ENCODE measurements at places on chromosomes 1 and 21. TPM values are rescaled to one million over a fixed set of nuclear protein-coding genes. Genes with fewer than 3 reads are reported as not detected.

GRCh38 chr1:155051342-155051776, 243 bp downstream of the ADAM15 start:
- H3K36me3 ChIP-seq: peaks cover 8% of the 10 kb centered on the region
- peak overlapping the region; percentile 99 for H3K27ac ChIP-seq
- peak overlapping the region; percentile 91 for H3K4me3 ChIP-seq
- H3K27me3 ChIP-seq: no peaks in the 10 kb centered on the region
- DNase-seq: no peak

DNA sequence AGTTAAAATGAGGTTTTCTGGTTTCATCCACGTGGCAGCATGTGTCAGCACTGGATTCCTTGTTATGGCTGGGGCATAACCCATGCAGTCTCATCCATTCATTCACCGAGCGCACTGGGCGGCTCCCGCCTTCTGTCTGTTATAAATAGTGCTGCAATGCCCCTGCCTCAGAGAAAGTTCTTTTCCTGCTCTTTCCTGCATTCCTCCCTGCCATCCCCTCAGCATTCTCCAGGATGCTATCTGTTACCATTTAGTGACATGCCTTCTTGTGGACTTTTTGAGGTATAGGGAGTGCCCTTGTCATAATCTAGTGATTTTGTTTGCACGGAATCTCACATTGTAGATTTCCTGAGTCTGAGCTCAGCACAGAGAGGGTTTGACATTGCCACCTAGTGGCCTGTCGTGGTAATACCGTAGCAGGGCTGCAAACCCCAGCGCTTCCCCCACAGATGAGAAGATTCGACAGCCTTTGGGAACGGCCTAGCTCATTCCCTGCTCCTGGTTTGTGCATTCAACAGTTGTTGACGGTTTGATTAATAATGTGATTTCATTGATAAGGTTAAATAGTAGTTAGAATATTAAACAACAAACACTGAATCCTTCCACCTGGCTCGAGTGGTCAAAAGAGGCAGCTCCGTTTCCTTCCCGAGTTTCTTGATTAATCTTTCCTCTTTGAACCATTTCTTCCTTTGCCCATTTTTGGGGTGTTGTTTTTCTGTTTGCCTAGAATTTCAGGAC, 46.3 kb downstream of the UMODL1 start:
- no peaks in the 10 kb centered on the region for H3K27me3 ChIP-seq
- H3K4me1 ChIP-seq: no peaks in the 10 kb centered on the region
- H3K4me3 ChIP-seq: no peak overlapping the region
- no peaks in the 10 kb centered on the region for H3K36me3 ChIP-seq

DNA sequence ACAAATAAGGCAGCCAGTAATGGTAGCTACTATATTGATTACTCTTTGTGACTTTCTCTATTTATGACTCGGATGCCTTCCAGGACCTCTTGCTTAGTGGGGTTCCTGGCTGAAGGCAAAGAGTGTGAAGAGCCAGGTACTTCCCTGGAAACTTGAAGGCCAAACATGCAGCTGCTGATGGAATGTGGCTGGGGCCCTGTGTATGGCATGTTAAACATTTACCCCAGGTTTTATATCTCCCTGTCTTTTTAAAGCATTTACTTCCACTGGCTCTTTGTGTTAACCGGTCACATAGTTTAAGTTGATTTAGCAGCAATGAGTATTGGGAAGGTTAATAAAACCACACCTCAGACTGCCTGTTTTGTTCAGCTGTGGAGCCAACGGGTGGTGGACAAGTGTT, 45.7 kb upstream of the PAXBP1 start:
- H3K27me3 ChIP-seq: no peaks in the 10 kb centered on the region
- H3K4me1 ChIP-seq: no peaks in the 10 kb centered on the region
- H3K4me3 ChIP-seq: no peak overlapping the region

- H3K36me3 ChIP-seq: no peaks in the 10 kb centered on the region
- no peaks in the 10 kb centered on the region for H3K27me3 ChIP-seq
- H3K4me1 ChIP-seq: peaks cover 13% of the 10 kb centered on the region
Measured at GRCh38 chr21:42057851-42058437, 13.2 kb upstream of the UMODL1 start.

The KCNH1 gene
- 0.40 TPM for total RNA-seq

The OR2T1 gene
- not detected for total RNA-seq

DNA sequence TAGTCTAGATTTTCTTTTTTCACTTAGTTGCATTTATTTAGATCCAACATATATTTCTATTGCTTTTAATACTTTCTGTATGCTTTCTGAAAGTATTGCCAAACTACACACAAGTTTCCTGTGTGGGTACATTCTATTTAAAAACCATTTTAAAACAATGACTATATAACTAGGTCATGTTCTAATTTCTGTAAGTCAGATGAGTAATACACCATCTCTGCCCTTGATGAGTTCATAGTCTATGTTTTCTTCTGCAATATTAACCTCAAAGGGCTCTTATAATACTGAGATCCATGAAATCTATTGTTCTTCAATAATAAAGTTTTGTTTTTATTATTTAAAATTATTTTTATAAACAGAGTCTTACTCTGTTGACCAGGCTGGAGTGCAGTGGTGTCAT, 68.3 kb downstream of the RNASEL start:
- no peak overlapping the region for H3K4me3 ChIP-seq
- no peaks in the 10 kb centered on the region for H3K36me3 ChIP-seq
- H3K27ac ChIP-seq: no peak overlapping the region
- no peaks in the 10 kb centered on the region for H3K4me1 ChIP-seq
- no peak for DNase-seq

DNA sequence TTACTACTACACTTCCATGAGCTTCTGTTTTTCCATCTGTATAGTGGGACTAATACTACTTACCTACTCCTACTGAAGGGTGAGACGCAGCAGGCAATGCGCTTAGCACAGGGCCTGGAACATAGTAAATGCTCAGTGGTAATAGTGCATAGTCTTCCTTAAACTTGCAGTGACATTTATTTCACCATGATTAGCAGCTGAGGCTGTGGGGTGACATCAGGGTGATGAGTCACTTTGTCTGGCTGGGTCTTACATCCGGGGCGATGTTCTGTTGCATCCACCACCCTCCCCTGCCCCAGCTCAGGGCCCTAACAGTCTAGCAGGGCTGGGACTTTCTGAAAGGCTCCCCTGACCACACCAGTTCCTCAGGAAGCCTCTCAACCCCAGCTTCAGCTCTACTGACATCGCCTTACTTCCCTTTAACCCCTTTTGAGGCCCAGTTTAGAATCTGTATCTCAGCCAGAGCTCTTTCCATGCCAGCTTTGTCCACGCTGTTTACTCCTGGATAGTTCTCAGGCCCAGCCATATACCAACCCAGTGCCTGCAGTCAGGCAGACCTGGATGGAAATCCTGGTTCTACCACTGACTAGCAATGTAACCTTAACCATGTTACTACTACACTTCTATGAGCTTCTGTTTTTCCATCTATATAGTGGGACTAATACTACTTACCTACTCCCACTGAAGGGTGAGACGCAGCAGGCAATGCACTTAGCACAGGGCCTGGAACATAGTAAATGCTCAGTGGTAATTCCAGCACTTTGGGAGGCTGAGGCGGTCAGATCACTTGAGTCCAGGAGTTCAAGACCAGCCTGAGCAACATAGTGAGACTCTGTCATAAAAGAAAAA, 66.3 kb downstream of the CD58 start:
- H3K27me3 ChIP-seq: no peaks in the 10 kb centered on the region
- no peak for DNase-seq
- H3K4me3 ChIP-seq: no peak overlapping the region
- peak overlapping the region; percentile 49 for H3K27ac ChIP-seq
- H3K36me3 ChIP-seq: no peaks in the 10 kb centered on the region
- H3K4me1 ChIP-seq: no peaks in the 10 kb centered on the region

DNA sequence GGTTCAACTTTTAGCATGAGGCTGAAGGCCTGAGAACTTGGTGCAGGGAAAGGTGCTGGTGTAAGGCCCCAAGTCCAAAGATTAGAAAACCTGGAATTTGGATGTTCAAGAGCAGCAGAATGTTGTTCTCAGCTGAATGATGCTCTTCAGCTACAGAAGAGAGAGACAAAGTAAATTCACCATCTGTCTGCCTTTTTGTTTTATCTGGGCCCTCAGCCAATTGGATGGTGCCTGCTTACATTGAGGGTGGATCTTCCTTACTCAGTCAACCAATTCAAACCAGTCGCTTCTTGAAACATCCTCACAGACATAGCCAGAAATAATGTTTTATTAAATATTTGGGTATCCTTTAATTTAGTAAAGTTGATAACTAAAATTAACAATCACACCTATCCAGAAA, 748.2 kb upstream of the ADAMTS5 start:
- H3K27ac ChIP-seq: no peak overlapping the region
- no peaks in the 10 kb centered on the region for H3K4me1 ChIP-seq
- no peaks in the 10 kb centered on the region for H3K27me3 ChIP-seq
- no peak overlapping the region for H3K4me3 ChIP-seq

DNA sequence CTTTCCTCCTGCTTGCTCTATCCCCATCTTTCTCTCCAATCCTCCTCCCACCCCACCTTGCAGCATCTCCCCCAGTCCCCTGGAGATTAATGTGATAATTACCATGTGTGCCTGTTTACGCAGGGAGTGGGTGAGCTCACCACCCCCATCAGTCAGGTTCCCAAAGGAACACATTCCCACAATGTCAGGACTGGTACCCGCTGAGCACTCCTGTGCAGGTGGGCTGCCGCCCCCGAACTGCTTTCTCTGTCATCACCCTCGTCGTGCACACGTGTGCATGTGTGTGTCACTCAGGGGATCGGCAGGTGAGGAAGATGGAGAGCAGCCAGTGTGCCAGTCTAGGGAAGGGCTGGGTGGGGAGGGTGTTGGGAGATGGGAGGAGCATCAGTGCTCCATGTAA, 163.4 kb downstream of the CACNA1E start:
- no peaks in the 10 kb centered on the region for H3K27me3 ChIP-seq
- peaks cover 10% of the 10 kb centered on the region for H3K4me1 ChIP-seq
- H3K4me3 ChIP-seq: no peak overlapping the region
- no peaks in the 10 kb centered on the region for H3K36me3 ChIP-seq

The FCRL2 gene
- 0.10 TPM for total RNA-seq

DNA sequence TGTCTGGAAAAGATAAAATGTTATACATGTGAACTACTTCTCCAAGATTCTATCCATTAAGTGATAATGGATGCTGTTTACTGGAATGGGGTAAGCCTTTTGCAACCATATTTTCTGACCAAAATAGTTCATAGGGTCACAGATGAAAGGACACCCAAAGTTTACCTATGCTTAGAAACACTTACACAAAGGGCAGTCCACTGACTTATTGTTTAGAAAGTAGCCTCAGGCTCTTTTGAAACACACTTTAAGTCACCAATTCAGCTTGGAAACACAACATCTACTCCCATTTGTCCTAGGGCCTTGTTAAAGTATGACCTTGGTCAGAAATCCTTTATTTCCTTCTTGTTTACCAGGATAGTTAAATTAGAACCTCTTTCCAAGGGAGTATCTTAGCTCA, 28.7 kb upstream of the VTCN1 start:
- no peak for DNase-seq
- H3K36me3 ChIP-seq: no peaks in the 10 kb centered on the region
- H3K4me3 ChIP-seq: no peak overlapping the region
- H3K4me1 ChIP-seq: no peaks in the 10 kb centered on the region

DNA sequence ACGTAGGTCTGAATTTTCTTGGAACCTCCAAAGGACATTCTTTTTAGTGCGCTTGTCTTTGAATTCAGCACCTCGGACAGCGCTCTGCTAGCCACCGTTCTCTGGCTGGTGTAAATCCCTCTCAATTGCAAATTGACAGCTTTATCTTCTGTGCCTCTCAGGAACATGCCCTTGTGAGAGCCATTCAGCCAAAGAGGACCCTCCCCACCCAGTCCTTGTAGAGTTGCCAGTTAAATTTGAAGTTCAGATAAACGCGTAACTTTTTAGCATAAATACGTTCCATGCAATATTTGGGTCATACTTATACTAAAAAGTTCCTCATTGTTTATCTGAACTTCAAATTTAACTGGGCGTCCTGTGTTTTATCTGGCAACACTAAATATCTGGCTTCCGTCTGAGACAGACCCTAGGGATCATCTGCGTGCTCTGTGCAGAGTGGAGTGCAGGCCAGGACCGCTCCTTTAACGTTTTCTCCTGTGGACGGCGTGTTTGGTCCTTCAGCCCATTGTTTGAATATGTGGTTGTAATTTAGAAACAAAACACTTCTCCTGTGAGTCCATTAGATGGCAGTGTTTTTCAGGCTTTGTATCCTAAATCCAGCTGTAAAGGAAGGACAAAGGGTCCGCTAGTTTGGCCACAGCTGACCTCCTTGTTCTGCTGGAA, 7.0 kb downstream of the KCNAB2 start:
- no peak overlapping the region for H3K4me3 ChIP-seq
- H3K36me3 ChIP-seq: no peaks in the 10 kb centered on the region
- no peaks in the 10 kb centered on the region for H3K27me3 ChIP-seq
- peak; percentile 52 for DNase-seq

- peaks cover 5% of the 10 kb centered on the region for H3K27me3 ChIP-seq
- no peak overlapping the region for H3K27ac ChIP-seq
- H3K4me3 ChIP-seq: no peak overlapping the region
- no peak for DNase-seq
- no peaks in the 10 kb centered on the region for H3K4me1 ChIP-seq
Measured at GRCh38 chr21:40850071-40850470, 3.1 kb upstream of the DSCAM start.

DNA sequence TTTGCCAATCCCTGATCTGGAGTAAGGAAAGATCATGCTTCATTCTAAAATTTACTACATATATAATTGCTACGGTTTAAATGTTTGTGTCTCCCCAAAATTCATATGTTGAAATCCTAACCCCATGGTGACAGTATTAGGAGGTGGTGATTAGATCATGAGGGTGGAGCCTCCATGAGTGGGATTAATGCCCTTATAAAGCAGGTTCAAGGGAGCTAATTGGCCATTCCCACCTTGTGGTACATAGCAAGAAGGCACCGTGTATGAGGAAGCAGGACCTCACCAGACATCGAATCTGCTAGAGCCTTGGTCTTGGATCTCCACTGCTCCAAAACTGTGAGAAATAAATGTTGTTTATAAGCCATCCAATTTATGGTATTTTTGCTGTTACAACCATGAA, 55.5 kb downstream of the GADD45A start:
- H3K4me1 ChIP-seq: peaks cover 18% of the 10 kb centered on the region
- no peaks in the 10 kb centered on the region for H3K27me3 ChIP-seq
- H3K27ac ChIP-seq: peak overlapping the region; percentile 58
- DNase-seq: no peak
- no peak overlapping the region for H3K4me3 ChIP-seq
- no peaks in the 10 kb centered on the region for H3K36me3 ChIP-seq

The LCE1F gene
- not detected for total RNA-seq

GRCh38 chr1:182602935-182603645, 1.1 kb downstream of the RGS16 start:
- H3K27ac ChIP-seq: no peak overlapping the region
- no peak for DNase-seq
- H3K36me3 ChIP-seq: no peaks in the 10 kb centered on the region
- no peaks in the 10 kb centered on the region for H3K27me3 ChIP-seq
- no peaks in the 10 kb centered on the region for H3K4me1 ChIP-seq
- no peak overlapping the region for H3K4me3 ChIP-seq

The OR2T29 gene
- not detected for total RNA-seq

DNA sequence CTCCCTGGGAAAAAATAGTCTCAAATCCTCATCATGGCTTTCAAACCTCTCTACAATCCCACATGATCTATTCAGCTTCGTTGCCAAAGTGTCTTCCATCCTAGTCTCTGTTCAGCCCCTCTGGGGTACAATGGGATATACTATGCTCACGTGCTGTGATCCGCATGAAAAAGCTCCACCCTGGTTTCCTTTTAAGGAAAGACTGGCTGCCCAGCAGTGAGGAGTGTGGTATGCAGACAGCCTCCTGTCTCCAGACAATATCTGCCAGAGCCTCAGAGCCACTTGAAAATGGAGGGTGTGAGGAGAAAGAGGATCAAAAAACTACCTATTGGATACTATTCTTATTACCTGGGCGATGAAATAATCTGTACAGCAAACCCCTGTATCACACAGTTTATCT, 194.5 kb downstream of the LHX8 start:
- H3K4me3 ChIP-seq: no peak overlapping the region
- H3K27me3 ChIP-seq: no peaks in the 10 kb centered on the region
- H3K36me3 ChIP-seq: no peaks in the 10 kb centered on the region
- no peak for DNase-seq

All from colonic mucosa (tissue), 4 donors.